ENCODE measurements at places on chromosomes 6 and 20.

GRCh38 chr20:34302723-34303533, at the start of gene AHCY:
TSS of gene AHCY (minus strand) at chr20:34303355. CDS start at chr20:34303270, 85 bp downstream.
- DNase-seq = peak; percentile 88

DNA sequence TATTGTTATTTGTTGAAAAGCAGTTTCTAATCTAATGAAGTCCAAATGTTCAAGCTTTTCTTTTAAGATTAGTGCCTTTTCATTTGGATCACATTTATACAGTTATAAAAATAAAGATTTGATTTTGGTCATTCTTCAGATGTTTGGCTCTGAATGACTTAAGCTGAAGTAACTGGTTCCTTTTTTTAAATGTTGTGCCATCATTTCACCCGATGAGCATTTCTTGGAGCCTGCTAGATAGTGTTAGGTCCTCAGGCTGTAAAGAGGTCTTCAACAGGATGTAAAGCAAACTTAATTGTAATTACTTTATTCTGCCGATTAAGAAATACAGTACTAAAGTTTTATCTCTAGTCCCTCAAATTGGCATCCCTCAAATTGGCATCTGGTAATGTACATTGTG, 41.2 kb upstream of the ASIP start:
- DNase-seq = no peak

GRCh38 chr20:32848846-32849245, 9.9 kb upstream of the EFCAB8 start:
- DNase-seq = no peak

DNA sequence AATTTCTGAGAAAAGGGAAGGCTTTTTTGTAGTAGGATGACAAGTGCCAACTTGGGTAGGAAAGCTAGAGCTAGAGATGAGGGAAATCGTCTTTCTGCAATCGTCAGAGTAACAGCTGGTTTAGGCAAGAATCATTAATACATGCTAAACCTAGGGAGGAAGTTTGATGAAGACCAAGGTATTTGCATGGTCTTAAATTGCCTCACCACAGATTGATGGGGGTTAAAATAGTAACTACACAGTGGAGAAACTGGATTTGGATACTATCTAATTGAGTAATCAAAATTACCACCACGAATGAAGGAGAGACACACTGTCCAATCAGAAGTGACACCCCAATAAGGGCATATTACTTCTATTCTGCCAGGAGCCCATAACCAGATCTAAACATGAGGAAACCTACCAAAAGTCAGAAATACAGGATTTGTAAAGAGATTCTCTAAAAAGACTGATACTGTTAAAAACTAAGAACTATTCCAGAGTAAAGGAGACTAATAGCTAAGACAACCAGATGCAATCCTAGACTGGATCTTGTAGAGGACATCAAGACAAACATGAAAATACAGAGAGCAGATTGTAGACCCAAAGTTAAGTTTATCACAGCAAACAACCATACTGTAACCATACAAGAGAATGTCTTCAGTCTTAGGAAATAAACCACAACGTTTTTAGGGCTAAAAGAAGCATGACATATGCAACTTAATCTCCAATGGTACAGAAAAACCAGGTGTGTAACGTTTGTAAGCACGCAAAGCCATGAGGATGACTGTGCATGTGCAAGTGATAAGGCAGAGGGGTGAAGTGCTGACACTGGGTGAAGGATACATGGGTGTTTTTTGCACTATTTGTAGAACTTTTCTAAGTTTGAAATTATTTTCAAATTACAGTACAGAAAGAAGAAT, 21.8 kb downstream of the SNX5 start:
- DNase-seq = no peak

- no peak for DNase-seq
Observed at GRCh38 chr6:4905826-4906225, 98.0 kb downstream of the RPP40 start.

GRCh38 chr6:99604166-99605073, 2.2 kb upstream of the PRDM13 start:
- no peak for DNase-seq

GRCh38 chr20:25116739-25117458, 35.0 kb upstream of the VSX1 start:
- DNase-seq = no peak

DNA sequence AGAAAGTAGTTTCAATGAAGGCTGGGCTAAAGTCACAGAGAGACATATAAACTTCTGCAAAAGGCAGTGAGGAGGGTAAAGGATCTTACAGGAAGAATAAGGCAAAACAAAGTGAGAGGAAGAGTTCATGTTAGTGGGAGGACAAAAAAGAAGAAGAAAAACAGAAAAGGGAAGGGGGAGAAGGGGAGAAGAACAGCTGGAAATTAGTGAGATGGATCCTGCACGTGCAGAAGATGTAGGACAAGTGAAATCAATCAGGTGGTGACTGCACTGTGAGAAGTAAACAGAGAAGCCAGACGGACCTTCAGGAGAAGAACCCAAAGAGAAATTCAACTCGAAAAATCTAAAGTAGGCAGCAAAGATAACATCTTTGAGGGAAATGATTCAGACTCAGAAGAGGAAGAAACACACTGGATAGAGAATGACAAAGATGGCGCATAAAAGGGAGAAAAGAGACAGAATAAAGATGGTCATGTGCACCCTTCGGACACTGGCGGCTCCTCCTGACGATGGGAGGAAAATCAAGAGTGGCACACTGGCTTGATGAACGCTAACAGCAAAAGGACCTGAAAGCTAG, 105.9 kb downstream of the MYB start:
- DNase-seq = no peak

DNA sequence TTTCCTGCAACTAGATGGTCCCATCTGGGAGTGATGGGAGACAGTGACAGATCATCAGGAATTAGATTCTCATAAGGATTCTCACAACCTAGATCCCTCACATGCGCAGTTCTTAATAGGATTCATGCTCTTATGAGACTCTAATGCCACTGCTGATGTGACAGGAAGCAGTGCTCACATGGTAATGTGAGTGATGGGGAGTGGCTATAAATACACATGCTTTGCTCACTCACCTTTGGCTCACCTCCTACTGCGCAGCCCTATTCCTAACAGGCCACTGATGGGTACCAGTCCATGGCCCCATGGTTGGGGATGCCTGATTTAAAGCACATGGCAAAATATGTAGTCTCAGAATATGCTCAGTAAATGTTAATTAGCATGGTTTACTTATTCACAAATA, 80.6 kb upstream of the MBOAT1 start:
- DNase-seq = no peak

GRCh38 chr6:7669742-7670141, 56.2 kb upstream of the BMP6 start:
- DNase-seq = no peak

DNA sequence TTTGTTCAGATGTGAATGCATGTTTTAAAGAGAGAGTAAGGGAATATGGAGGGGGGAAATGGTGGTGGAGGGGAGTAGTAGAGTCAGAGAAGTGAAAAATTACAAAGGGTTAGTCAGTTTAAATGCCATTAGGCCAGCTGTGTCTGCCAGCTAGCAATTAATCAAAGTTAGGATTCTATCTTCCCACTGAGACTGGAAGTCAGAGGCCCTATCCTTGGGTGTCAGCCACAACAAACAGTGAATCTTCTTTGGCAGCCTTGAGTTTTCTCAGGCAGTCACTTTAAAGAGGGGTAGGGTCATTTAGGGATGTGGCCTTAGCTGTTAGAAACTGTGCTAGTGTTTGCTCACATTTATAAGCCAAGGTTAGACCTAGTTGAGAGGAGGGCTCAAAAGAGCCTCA, 120.5 kb upstream of the BTBD3 start:
- DNase-seq = no peak

- no peak for DNase-seq
Observed at GRCh38 chr6:112717856-112718255, 370.7 kb downstream of the RFPL4B start.

GRCh38 chr20:17904027-17904426, 64.6 kb downstream of the SNX5 start:
- no peak for DNase-seq

GRCh38 chr20:4009309-4009708, 6.0 kb downstream of the RNF24 start:
- DNase-seq = no peak

DNA sequence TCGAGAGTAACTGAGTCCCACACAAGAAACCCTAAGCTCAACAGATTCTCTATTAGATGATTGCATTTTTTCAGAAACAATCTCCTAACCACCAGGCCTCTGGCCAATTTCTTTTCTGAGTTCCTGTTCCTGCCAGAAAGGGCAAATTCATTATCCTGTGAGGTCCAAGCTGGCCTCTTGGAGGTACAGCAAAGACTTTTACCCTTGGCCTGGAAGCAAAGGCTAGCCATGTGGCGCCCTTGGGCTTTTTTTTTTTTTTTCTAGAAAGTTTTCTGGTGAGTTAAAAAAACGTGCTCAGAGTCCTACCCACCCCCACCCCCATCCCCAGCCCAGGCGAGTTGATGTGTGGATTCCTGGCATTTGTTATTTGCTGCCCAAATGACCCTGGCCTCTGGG, 59.0 kb upstream of the EEF1A1 start:
- DNase-seq = no peak

- DNase-seq = no peak
Observed at GRCh38 chr6:138601128-138601527, 101.8 kb upstream of the NHSL1 start.

DNA sequence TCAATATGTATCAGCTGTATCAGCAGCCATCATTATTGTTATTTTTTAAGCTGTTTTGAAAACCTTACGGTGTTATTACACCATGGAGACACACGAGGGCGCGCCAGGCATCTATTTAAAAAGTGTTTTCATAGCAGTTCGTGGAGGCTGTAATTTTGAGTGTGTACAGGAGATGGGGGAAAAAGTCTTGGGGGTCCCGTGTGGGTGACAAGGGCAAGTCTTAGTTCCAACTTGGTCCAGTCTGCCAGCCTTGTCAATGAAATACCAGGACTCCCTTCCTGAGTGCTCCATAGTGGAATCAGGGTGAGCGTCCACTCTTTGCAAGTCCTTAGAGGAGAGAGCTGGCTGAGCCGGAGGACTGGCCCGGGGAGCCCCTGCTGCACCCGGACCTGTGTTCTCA, 43.3 kb downstream of the SLC2A10 start:
- peak; percentile 10 for DNase-seq

DNA sequence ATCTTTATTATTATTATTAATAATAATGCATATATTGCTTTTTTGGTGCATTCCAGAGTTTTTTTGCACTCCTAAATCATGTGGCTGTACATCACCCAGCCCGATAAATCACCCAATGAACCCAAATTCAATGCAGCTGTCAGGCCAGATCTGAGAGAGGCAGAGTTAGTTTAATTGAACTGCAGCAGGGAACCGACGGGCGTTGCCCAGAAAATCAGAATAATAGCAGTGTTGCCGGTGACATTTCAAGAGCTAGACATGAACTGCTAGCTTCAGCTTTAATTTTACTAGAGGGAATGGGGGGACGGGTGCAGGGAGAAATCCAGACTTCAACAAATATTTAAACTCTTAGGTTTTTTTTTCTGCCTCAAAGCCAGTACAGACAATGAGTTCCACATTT, 135.0 kb downstream of the CLIC5 start:
- DNase-seq = no peak

DNA sequence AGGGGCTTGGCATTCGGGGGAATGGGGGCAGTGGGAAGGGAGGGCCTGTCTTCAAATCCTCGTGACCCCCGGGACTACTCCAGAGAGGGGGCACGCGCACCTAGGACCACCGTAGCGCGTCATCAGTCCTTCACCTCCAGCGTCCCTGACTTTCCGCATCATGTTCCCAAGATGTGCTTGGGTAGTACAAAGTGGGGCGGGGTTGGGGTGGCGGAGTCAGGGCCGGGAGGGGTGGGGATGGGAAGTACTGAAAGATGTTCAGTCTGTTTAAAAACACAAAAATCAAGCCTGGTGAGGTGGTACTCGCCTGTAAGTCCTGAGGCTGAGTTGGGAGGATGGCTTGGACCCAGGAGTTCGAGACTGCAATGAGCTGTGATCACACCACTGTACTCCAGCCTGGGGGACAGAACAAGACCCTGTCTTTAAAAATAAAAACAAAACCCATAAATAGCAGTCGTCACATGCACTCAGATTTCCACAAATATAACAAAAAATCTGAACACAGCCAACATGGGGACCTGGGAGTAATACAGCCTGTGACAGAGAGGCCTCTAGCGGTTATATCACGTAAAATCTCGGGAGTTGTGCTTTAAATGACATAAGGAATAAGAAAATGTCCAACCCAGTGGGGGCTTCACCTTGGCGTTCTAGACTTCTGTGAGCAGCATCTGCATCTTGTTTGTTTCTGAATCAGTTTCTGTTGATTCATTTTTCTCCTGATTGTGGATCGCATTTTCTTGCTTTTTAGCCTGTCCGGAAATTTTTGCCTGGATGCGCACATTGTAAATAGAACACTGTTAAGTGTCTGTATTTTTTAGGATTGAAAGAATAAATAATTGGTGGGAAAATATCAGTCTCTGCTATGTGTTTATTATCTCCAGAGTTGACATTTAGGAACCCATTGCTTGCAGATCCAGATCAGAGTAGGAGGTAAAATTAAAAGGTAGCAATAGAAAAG, 698 bp upstream of the LRP11 start:
- DNase-seq = no peak

DNA sequence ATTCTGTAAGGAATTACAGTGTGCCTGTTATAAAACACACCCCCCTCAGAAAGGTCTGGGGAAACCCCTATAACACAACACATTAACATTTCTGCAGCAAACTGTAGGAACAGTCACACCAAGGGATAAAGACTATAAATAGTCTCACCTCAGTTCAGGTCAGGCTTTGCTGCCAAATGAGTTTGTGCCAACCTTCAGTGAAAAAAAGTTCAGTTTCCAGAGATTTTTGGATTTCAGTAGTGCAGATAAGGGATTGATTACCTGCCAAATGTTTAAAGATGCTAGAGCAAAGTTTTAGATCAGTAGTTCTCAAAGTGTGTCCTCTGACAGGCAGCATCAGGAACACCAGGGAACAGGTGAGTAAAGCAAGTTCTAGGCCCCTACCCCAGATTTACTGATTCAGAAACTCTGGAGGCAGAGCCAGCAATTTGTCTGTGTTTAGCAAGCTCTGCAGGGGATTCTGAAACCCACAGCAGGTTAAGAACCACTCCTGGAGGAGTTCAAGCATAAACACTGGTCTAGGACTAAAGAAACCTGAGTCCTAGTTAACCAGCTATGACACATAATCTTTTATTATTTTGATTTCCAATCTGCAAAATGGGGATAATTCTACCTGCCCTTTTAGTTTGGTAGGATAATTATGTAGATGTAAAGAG, 111.0 kb downstream of the RCAN2 start:
- no peak for DNase-seq

DNA sequence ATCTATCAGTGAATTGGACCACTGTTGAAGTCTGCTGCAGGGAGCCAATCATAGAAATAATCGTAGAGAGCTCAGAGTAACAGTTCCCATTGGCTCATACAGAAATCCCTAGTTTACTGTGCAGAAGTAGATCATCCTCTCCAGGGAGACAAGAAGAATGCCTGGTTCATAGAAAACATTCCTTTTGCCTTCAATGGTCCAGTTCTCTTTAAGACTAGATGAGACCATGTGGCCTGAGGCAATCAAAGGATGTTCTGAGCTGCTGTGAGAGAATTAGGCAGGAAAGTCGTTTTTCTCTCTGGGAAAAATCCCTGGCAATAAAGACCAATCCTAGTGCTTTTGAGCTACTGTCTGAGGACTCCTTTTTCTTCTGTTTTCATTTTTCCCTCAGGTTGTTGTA, 208.4 kb downstream of the CENPW start:
- no peak for DNase-seq
